ENCODE measurements at places on chromosomes 12 and 14. TPM values are rescaled to one million over a fixed set of nuclear protein-coding genes. Genes with fewer than 3 reads are reported as not detected.

The CEBPE gene
- not detected for total RNA-seq

The NT5DC3 gene
- 5.2 TPM for total RNA-seq

The KCNMB4 gene
- total RNA-seq = 2.7 TPM

The CD163L1 gene
- not detected for total RNA-seq

The GLI1 gene
- 0.63 TPM for total RNA-seq

The PLXNC1 gene
- 2.1 TPM for total RNA-seq

The CORO1C gene
- total RNA-seq = 172 TPM

The KIF21A gene
- 3.7 TPM for total RNA-seq

The PTGER2 gene
- 6.2 TPM for total RNA-seq

The CLEC4D gene
- not detected for total RNA-seq

The SERPINA12 gene
- total RNA-seq = not detected

The NELL2 gene
- total RNA-seq = not detected

The GSC gene
- total RNA-seq = 2.3 TPM

The MAX gene
- total RNA-seq = 41.1 TPM

The SCN8A gene
- total RNA-seq = 13.8 TPM

The BICDL1 gene
- total RNA-seq = not detected

The BCDIN3D gene
- total RNA-seq = 3.3 TPM

The PPP4R4 gene
- total RNA-seq = 0.22 TPM

The NDUFA9 gene
- 61.2 TPM for total RNA-seq

The ADAM21 gene
- 0.97 TPM for total RNA-seq

The KLRG1 gene
- total RNA-seq = not detected

The CCDC85C gene
- 9.0 TPM for total RNA-seq

The STK38L gene
- 38.7 TPM for total RNA-seq

The RHOF gene
- 8.2 TPM for total RNA-seq

The SDSL gene
- total RNA-seq = 5.1 TPM

The KRT74 gene
- not detected for total RNA-seq

The ERP27 gene
- total RNA-seq = not detected

The KLRF2 gene
- total RNA-seq = not detected

The SLC39A9 gene
- total RNA-seq = 89.7 TPM

Measured in GM23248 (cell line).